ENCODE measurements at places on chromosomes 2 and 18.
A peak's percentile ranks its signal among the peaks of the same experiment; 100 is the strongest.

GRCh38 chr2:225017713-225018112 is 24.6 kb downstream of the DOCK10 start:
- no peak overlapping the region for H3K27ac ChIP-seq
- no peaks in the 10 kb centered on the region for H3K36me3 ChIP-seq
- H3K27me3 ChIP-seq = no peaks in the 10 kb centered on the region
- DNase-seq = no peak
- H3K4me1 ChIP-seq = no peaks in the 10 kb centered on the region
- H3K4me3 ChIP-seq = no peak overlapping the region

- no peak overlapping the region for H3K4me3 ChIP-seq
- no peaks in the 10 kb centered on the region for H3K36me3 ChIP-seq
- no peak for DNase-seq
- H3K4me1 ChIP-seq = no peaks in the 10 kb centered on the region
Measured at GRCh38 chr2:28496781-28497180, 921 bp downstream of the PLB1 start.

- no peaks in the 10 kb centered on the region for H3K36me3 ChIP-seq
- H3K4me3 ChIP-seq = no peak overlapping the region
- no peak for DNase-seq
- H3K4me1 ChIP-seq = peaks cover 21% of the 10 kb centered on the region
Measured at GRCh38 chr18:31104444-31104843, 2.2 kb upstream of the DSC2 start.

GRCh38 chr2:158315803-158316414 is 140.6 kb downstream of the CCDC148 start:
- H3K4me1 ChIP-seq = peaks cover under 1% of the 10 kb centered on the region
- no peaks in the 10 kb centered on the region for H3K36me3 ChIP-seq
- H3K27me3 ChIP-seq = no peaks in the 10 kb centered on the region
- DNase-seq = no peak
- H3K27ac ChIP-seq = no peak overlapping the region

- H3K4me3 ChIP-seq = no peak overlapping the region
- H3K27ac ChIP-seq = no peak overlapping the region
- peaks cover 5% of the 10 kb centered on the region for H3K36me3 ChIP-seq
- no peak for DNase-seq
- no peaks in the 10 kb centered on the region for H3K4me1 ChIP-seq
- H3K27me3 ChIP-seq = peaks cover 37% of the 10 kb centered on the region
Measured at GRCh38 chr2:162888652-162889051, 50.1 kb upstream of the KCNH7 start.

DNA sequence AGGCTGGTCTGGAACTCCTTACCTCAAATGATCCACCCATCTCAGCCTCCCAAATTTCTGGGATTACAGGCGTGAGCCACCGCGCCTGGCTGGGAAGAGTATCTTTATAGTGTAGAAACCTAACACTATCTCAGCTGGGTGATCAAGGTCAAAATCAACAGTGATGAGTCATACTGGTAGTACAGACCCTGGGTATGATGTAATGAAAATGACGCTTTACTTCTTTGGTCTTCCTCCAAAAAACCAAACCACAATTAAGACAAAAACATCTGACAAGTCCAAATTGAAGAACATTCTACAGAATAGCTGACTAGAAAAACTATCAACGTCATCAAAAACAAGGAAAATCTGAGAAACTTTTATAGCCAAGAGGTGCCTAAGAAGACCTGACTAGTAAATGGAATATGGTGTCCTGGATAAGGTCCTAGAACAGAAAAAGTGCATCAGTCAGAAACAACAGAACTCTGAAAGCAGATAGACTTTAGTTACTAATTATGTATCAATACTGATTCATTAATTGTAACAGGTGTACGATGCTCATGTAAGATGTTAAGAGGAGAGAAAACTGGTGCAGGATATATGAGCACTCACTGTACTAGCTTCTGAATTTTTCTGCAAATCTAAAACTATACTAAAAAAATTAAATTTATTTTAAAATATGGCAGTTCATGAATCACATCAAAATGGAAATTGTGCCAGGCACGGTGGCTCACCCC is 25.4 kb downstream of the PDCL3 start:
- no peak overlapping the region for H3K27ac ChIP-seq
- no peaks in the 10 kb centered on the region for H3K27me3 ChIP-seq
- peaks cover 6% of the 10 kb centered on the region for H3K4me1 ChIP-seq
- DNase-seq = peak; percentile 83
- H3K36me3 ChIP-seq = peaks cover 5% of the 10 kb centered on the region

GRCh38 chr2:184847331-184847730 is 249.0 kb downstream of the ZNF804A start:
- DNase-seq = no peak
- no peaks in the 10 kb centered on the region for H3K36me3 ChIP-seq
- H3K4me3 ChIP-seq = no peak overlapping the region
- no peaks in the 10 kb centered on the region for H3K4me1 ChIP-seq

GRCh38 chr18:50283469-50284209 is 2.3 kb upstream of the MBD1 start:
- peak overlapping the region; percentile 68 for H3K27ac ChIP-seq
- H3K36me3 ChIP-seq = peaks cover 57% of the 10 kb centered on the region
- DNase-seq = no peak
- H3K4me1 ChIP-seq = peaks cover 57% of the 10 kb centered on the region
- H3K27me3 ChIP-seq = no peaks in the 10 kb centered on the region

GRCh38 chr2:20625491-20626391 is 25.2 kb downstream of the HS1BP3 start:
- H3K27ac ChIP-seq = no peak overlapping the region
- H3K4me3 ChIP-seq = no peak overlapping the region
- H3K4me1 ChIP-seq = peaks cover 4% of the 10 kb centered on the region
- peaks cover 11% of the 10 kb centered on the region for H3K36me3 ChIP-seq

GRCh38 chr18:76643996-76644395 is 149.0 kb upstream of the ZNF516 start:
- H3K4me3 ChIP-seq = no peak overlapping the region
- no peak overlapping the region for H3K27ac ChIP-seq
- no peaks in the 10 kb centered on the region for H3K27me3 ChIP-seq
- H3K4me1 ChIP-seq = peaks cover 1% of the 10 kb centered on the region
- DNase-seq = no peak

DNA sequence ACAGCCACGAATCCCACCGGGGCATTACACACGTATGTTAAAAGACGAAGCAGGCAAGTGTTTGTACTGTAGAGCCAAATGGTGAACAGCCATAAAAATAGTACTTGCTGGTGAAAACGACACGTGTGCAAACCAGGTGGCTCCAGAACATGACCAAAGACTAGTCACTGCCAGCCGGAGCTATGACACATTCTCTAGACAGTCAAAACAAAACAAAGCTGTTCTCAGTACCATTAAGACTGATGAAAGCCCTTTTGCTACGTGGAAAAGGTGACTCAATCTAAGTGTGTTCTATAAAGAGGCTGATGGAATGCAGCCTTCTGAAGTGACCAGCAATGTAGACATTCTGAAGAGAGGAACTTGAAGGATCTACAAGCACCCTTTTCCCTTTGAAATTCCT is 367.7 kb upstream of the NETO1 start:
- H3K36me3 ChIP-seq = no peaks in the 10 kb centered on the region
- H3K4me3 ChIP-seq = no peak overlapping the region
- peak; percentile 87 for DNase-seq
- peak overlapping the region; percentile 96 for H3K27ac ChIP-seq

DNA sequence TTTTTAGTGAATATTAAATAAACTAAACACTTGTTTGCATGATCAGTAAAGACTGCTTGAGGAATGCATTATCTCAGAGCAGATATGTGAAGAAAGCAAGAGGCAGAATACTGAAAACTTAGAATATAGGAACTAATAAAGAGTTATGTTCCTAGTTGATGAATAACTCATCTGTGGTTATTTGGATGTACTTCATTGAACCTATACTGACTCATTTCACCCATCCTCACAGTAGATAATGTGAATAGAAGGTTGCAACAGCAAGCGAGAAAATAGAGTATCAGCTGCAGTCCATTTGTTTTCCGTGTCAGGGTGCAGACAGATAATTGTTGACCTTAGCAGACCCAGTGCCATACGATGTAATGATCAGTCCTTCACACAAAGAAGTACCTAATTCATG is 945.7 kb upstream of the LRRTM1 start:
- no peaks in the 10 kb centered on the region for H3K36me3 ChIP-seq
- H3K27me3 ChIP-seq = no peaks in the 10 kb centered on the region
- no peak overlapping the region for H3K27ac ChIP-seq
- DNase-seq = no peak
- H3K4me3 ChIP-seq = no peak overlapping the region

GRCh38 chr2:134141598-134142340 is 112.1 kb upstream of the MGAT5 start:
- peaks cover 54% of the 10 kb centered on the region for H3K4me1 ChIP-seq
- H3K36me3 ChIP-seq = peaks cover 6% of the 10 kb centered on the region
- peak overlapping the region; percentile 20 for H3K27ac ChIP-seq
- DNase-seq = no peak

- H3K27ac ChIP-seq = no peak overlapping the region
- no peak overlapping the region for H3K4me3 ChIP-seq
- H3K27me3 ChIP-seq = no peaks in the 10 kb centered on the region
- no peaks in the 10 kb centered on the region for H3K36me3 ChIP-seq
Measured at GRCh38 chr2:158312981-158313380, 143.6 kb downstream of the CCDC148 start.

- no peaks in the 10 kb centered on the region for H3K27me3 ChIP-seq
- H3K27ac ChIP-seq = no peak overlapping the region
- no peaks in the 10 kb centered on the region for H3K4me1 ChIP-seq
- no peak overlapping the region for H3K4me3 ChIP-seq
Measured at GRCh38 chr2:65595630-65596029, 163.2 kb upstream of the SPRED2 start.

All from MCF 10A (cell line).